GM12892 (cell line): ENCODE measurements at places on chromosomes 6 and 20.

- DNase-seq = no peak
Observed at GRCh38 chr6:166936079-166936787, 20.1 kb downstream of the RNASET2 start.

DNA sequence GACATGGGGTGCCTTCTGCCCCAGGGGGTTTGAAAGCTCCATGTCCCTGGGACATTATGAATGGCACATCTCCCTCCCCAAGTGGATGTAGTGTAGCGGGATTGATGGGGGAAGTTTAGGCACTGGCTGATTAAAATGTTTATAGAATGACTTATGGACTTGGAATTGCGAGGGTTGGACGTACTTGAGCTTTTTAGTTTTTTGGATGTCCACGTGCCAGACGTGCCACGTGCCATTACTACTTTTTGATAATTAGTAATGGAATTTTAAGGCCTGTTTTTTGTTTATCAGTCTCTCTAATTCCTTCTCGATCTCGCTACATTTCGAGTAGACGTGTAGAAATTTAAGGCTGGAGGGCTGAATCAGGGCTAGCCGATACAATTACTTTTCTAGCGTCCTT lies 162.8 kb downstream of the TBXT start:
- DNase-seq = no peak

DNA sequence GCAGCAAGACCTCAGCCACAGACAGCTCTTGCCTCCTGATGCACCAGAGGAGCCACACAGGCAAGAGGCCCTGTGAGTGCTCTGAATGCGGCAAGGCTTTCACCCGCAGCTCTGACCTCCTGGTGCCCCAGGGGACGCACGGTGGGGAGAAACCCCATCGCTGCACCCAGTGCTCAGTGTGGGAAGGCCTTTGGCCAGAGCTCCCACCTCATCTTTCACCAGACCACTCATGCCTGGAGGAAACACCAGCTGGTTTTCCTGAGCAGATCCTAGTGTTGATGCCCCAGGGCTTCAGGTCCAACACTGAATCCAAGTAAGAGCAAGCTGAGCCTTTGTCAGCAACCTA lies 37.0 kb upstream of the XRN2 start:
- DNase-seq = no peak

GRCh38 chr20:16111172-16111832 lies 461.9 kb downstream of the KIF16B start:
- DNase-seq = no peak

GRCh38 chr6:52504782-52505136 lies 72.1 kb downstream of the TRAM2 start:
- DNase-seq = no peak

DNA sequence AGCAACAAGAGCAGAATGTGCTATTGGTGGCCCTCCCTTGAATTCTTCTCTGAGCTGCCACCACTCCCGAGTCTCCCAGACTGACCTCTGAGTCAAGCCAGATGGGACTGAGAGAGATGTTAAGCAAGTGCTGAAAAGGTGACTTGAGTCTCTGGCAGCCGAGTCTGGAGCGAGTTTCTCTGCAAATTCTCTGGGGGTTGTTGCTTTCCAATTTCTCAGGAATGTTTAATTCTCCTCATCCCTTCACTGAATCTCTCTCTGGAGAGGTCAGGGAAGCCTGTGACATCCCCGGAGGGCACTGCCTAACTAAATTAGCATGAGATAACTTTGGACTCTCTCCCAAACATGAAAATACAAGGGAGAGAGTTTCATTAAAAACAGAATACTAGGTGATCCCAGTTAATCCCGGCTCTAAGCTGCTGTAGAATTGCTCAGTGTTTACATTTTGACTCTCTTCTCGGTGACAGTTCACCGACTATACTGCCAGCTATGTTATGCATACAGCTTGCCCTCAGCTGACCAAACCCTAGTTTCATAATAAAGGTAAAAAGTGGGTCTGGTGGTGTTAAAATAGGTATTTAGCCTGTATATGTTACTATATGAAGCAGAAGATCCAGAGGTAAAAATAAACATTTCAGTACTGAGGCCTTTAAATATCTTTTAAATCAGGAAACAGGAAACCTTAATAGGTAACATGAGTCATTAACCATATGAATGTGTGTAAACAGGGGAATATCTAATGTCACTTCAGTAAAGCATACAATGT lies 157.9 kb downstream of the FOXC1 start:
- no peak for DNase-seq

DNA sequence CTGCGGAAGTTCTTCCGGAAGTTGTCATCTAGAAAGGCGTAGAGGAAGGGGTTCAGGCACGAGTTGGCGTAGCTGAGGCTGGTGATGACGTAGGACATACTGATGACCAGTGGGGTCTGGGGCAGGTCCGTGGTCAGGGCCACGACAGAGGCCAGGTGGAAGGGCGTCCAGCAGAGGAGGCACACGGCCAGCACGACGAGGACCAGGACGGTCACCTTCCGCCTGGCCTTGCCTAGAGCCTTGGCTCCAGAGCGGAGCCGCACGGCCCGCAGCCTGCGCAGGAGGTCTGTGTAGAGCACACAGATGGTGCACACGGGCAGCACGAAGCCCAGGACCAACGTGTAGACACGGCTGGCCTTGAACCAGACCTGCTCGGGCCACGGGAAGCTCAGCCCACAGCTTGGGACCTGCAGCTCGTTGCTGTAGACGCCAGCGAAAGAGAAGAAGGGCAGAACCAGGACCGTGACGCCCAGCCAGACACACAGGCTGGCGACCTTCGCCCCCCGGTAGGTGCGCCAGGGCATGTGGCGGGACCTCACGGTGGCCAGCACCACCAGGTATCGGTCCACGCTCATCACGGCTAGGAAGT lies 1.4 kb downstream of the NPBWR2 start:
- DNase-seq = no peak

DNA sequence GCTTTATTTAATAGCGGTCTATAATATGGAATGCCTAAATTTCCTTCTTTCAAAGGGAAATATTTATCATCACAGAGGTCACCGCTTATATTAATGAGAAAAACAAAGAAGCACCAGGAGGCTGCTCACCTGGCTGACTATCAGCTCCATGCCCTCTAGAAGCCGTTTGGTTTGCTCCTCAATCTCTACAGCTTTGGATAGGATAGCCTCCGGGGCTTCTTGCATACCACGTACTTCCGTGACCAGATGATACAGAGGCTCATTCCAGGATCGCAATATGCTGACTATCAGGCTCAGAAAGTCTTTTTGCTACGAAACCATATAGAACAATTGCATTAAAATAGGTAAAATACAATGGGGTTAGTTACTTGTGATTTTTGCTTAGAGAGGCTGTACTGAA lies 6.8 kb downstream of the PRL start:
- no peak for DNase-seq

DNA sequence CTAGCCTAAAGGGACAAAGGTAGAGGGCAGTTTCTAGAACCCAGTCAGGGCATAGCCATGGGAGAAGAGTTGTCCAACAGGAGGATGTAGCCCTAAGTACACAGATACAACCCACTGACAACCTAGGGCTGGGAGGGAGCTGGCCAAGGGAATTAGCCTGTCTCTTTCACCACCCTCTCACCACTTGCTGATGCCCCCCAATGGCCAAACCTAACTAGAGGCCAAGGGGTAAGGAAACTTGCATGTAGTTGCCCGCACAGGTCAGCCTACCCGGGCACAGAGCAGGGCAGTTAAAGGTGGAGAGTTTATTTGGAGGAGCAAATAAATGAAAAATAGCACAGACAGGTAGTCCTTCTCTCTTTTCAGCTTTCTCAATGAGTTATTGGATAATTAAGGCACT lies 143.3 kb downstream of the LRFN2 start:
- no peak for DNase-seq

DNA sequence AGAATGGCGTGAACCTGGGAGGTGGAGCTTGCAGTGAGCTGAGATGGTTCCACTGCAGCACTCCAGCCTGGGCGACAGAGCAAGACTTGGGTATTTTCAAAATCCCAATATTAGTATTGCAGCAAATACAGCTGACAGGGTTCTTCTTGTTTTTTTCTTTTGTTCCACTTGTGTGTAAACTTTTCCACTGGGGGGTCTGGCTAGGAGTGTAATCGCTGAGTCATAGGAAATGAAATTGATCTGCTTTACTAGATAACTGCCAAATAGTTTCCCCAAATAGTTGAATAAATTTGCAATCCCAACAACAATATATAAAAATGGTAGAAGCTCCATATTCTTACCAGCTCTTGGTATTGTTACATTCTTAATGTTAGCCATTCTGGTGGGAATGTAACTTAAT lies 526.0 kb upstream of the SOX4 start:
- no peak for DNase-seq

- no peak for DNase-seq
Observed at GRCh38 chr6:15551798-15552197, 111.0 kb downstream of the DTNBP1 start.

GRCh38 chr20:63775096-63775978 lies 35.8 kb downstream of the SLC2A4RG start:
- DNase-seq = no peak
